ENCODE measurements at places on chromosomes 5 and 9. TPM values are rescaled to one million over a fixed set of nuclear protein-coding genes. Genes with fewer than 3 reads are reported as not detected.

DNA sequence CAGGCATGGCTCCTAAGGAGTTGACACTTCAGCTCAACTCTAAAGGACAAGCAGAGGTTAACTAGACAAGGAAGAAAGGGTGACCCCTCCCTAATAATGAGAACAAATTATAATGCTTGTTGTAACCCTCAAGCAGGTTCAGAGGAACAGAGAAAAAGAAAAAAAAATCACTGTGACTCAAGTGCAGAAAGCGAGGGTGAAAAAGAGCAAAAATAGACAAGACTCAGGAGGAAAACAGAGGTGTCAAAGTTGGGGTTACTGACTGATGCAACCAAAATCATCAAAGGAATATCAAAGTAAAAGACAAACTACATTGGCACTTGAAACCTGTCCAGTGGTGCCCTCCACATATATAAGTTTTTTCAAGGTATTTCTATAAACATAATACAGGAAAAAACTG is 28.4 kb downstream of the FBXW11 start:
- no peak for DNase-seq

GRCh38 chr9:76366275-76366674 is 28.0 kb downstream of the RFK start:
- no peak for DNase-seq

ADAMTS6 gene
- polyA plus RNA-seq: 0.75 TPM

SLC36A3 gene
- not detected for polyA plus RNA-seq

DNA sequence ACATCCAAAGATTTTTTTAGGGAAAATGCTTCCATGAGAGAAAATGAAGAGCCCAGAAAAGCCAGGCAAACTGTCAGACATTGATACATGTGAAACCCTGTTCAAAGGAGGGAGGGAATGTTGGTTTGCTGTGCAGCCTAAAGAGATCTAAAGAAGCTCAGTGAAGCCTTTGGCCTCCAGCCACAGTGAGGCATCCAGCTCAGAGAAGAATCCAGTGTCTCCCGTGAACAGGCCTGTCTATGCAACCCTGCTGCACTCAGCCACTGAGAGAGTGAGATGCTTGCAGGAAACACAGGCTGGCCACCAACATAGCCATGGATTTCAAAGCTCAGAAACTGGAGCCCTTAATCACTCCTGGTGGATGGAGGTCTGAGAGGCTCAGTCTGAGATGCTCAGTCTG is 171.4 kb upstream of the PLCXD3 start:
- no peak for DNase-seq

GABBR2 gene
- 1.2 TPM for polyA plus RNA-seq

CYSRT1 gene
- 2.1 TPM for polyA plus RNA-seq

PCDHA2 gene
- 0.09 TPM for polyA plus RNA-seq

GRCh38 chr9:18393340-18394130 is 80.4 kb upstream of the ADAMTSL1 start:
- peak; percentile 87 for DNase-seq

- DNase-seq: no peak
These were observed 448.4 kb upstream of the ZNF608 start for GRCh38 chr5:125194883-125195282.

DNA sequence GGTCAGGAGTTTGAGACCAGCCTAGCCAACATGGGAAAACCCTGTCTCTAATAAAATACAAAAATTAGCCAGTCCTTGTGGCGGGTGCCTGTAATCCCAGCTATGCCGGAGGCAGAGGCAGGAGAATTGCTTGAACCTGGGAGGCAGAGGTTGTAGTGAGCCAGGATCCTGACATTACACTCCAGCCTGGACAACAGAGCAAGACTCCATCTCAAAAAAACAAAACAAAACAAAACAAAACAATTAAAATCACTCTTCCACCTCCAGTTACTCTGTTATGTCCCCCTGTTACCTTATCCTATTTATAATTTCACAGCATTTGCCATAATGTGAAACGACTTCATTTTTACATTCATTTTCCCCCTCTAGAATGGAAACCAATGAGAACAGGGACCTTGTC is 54.4 kb downstream of the CXXC5 start:
- DNase-seq: peak; percentile 1
